ENCODE measurements at places on chromosomes 16 and 17. TPM values are rescaled to one million over a fixed set of nuclear protein-coding genes. Genes with fewer than 3 reads are reported as not detected.

DNA sequence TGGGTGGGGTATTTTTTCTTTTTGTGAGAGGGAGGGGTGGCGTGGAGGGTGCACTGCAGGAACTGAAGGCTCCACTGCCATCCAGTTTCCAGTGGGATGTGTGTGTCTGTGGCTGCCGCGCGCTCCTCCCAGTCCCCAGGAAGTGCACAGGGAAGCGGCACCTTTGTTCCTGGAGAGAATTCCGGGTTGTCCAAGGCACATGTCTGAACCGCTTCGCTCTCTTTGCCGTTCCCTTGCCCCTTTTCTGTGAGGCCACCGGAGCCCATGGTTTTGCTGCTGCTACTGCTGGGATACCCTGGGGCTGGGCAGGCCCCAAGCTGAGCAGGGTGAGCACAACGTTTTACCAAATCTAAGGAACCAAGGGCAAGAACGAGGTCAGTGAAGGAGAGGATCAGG, 19.5 kb downstream of the ACSF3 start:
- peak; percentile 48 for DNase-seq

SYNGR3 gene
- total RNA-seq, result 0.36 TPM

CDH8 gene
- total RNA-seq, result 15.4 TPM

FBXW10 gene
- total RNA-seq, result 0.12 TPM

GRCh38 chr16:56604966-56605365, 3.4 kb upstream of the MT2A start:
- no peak for DNase-seq

DNA sequence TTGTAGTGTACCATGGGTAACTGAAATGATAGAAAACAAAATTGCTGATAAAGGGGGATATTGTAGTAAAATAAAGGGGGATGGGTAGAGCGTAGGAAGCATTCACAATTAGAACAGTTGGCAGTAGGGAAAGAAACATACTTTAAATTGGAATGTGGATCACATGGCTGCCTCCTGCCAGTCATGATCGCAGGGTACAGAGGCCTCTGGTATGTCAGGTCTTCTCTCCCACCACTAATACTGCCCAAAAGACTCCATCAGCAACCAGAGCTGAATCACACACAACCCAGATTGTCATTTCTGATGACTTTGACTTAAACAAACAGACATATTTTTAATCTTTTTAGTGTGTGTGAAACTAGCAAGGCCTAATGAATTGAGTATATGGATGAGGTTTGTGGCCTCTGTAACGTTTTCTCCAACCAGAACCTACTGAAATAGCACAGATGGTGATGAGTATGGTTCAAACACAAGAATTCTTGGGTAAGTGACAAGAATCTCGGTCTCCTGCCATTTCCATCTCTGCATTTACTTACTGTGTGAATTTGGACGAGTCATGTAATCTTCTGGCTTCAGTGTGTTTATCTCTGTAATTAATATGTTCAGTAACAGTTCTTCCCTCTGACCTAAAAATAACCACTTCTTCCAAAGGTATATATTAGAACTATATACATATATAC, 112.6 kb downstream of the USP22 start:
- DNase-seq, result no peak

- no peak for DNase-seq
Measured at GRCh38 chr17:55735731-55736405, 13.2 kb upstream of the TMEM100 start.

ANKRD40CL gene
- total RNA-seq, result not detected

DNA sequence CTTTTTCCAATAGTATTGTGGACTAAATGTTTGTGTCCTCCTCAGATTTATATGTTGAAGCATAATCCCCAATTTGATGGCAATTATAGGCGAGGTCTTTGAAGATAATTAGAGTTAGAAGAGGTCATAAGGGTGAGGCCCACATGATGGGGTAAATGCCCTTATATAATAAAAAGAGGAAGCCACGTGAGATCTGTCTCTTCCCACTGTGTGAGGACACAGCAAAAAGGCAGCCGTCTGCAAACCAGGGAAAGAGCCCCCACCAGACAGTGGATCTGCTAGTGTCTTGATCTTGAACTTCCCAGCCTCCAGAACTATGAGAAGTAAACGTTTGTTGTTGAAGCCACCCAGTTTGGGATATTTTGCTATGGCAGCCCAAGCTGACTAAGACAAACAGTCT, 76.0 kb downstream of the LYRM1 start:
- no peak for DNase-seq

- peak; percentile 12 for DNase-seq
Measured at GRCh38 chr17:282000-282911, 70.4 kb downstream of the RPH3AL start.

DNA sequence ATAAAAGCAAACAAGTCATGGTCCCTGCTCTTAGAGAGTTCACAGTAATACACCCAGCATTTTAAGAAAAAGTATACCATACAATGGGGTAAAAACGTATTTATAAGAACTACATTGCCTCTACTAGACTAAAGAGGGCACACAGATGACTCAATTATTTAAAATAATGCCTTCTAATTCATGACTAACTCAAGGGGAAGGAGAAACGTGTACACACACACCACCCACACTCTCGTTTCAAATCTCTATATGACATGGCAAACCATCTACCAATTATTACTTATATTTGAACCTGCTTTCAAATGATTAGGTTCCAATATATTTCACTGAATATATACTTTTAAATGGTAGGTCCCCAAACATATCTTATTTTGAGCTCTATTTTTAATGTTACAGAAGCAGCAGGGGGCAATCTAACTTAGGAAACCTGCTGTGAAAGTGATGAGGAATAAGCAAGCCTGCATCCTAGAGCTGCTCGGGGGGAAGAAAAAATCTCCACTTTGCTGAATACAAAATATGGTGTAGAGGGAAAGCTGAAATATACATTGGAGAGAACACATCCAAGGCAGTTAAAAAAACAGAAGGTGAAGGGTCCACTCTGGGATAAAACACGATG, 232.4 kb upstream of the PSMD7 start:
- DNase-seq, result no peak

DNA sequence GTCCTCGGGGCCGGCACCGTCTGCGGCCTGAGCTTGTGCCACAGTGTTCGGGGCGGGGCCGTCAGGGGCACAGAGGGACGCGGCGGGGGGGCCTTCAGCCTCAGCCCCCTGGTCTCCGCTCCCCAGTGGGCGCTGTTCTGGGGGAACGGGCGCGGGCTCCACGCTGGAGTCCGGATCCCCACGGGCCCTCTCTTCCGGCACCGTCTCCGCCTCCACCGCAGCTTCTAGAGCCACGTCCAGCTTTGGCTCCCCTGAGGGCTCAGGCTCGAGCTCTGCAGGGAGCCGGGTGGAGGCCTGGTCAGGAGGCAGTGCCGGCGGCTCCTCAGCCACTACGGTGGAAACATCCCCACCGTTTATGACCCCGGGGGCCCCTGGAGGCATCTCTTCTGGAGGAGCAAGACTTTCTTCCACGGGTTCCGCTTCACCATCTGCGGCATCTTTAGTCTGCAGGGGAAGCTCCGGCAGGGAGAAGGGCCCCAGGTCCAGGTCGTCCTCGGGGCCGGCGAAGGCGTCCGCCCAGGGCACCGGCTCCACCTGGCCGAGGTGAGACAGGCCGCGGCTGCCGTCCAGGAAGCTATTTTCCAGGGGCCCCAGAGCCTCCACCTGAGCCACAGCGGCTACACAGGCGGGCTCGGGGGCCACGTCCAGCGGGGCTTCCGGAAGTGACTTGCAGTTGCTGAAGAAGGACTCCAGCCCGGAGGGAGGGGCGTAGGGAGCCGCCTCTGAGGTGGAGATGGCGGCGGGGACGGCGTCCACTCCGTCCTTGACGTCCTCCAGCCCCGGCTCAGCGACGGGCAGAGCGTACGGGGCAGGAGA, 62.4 kb downstream of the ZNF778 start:
- DNase-seq, result no peak

SP6 gene
- 0.81 TPM for total RNA-seq

DNA sequence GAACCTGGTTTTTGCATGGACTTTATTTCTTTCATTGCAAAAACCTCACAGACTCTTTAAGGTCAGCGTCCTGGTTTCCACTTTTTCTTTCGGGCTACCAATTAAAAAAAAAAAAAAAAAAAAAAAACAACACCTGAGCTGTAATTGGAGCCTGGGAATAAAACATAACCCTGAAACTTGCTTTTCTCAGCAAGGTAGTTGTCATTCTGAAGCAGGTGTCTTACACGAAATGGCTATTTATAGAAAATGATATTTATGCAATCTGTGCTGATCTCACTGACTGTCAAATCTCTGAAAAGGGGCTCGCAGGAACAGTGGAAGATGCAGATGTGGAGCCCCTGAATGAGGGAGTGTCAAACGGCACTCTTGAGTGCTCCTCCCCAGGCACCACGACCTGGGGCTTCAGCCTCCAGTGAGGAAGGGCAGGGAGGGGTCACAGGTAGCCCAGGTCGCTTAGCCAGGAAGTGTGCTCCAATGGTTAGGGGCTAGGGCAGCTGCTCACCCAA, 10.4 kb upstream of the COTL1 start:
- no peak for DNase-seq

- DNase-seq, result no peak
Measured at GRCh38 chr17:56707312-56708219, 114.1 kb downstream of the NOG start.

DNA sequence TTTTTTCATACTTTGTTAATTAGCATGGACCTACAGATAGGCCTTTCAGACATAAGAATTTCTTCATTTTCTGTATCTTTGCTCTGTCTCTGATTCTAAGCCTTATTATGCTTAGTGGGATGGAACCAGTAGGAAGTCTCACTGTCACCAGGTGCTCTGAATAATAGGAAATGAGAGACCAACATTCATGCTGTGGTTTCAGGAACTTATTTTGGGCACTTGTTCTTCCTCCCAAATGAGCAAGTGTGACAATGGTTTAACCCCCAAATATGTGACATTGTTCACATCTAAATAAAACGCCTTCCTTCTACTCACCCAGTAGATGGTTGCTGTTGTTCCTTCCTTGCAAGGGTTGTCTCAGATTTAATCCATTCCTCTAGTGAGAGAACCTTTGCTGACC, 100.2 kb downstream of the SYCE1L start:
- DNase-seq, result no peak

MLKL gene
- total RNA-seq, result 23.7 TPM

GRCh38 chr17:82615084-82616020, 32.9 kb downstream of the WDR45B start:
- no peak for DNase-seq
